ENCODE measurements at places on chromosomes 3 and 15. TPM values are rescaled to one million over a fixed set of nuclear protein-coding genes. Genes with fewer than 3 reads are reported as not detected.

The RTP1 gene
- not detected for total RNA-seq

GRCh38 chr3:140953028-140953960 lies 11.7 kb downstream of the SLC25A36 start:
- peak; percentile 45 for DNase-seq

- peak; percentile 63 for DNase-seq
Observed at GRCh38 chr3:187150599-187150998, 11.3 kb upstream of the RPL39L start.

DNA sequence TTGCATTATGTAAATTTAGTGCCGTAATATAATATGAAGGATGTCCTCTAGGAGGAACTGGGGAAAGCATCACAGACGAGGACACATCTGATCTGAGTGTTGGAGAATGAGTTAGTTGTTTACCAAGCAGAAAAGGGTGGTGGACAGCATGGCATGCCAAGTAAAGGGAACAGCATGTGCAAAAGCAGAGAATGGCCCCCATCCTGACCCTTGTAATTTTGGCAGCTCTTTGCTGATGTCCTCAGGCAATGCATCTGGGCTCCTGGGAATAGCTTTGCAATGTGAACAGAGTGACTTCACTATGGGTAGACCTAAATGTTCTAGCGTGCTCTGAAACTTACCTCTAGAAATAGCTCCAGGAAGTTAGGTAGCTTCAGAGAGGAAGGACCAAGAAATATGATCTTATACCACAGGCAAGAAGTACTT lies 263.3 kb downstream of the LPP start:
- no peak for DNase-seq

GRCh38 chr15:65204931-65205660 lies 6.2 kb downstream of the CILP start:
- DNase-seq: peak; percentile 51

DNA sequence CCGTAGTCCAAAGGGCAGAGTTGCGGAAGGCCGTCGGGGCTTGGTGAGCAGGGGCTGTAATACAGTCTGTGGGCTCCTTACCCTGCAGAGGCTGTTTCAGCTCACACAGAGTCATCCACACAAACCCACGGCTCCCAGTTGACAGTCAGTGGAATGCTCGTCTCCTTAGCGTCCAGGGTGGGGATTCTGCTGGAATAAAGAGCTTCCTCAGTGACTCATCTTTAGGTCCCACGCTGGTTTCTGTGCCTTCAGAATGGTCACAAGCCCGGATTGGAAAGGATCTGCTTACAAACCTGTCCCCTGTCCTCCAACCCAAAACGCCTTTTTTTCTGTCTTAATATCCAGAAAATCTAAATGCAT lies 201.3 kb upstream of the TPM1 start:
- DNase-seq: no peak

- DNase-seq: no peak
Observed at GRCh38 chr3:114494498-114494897, 200.7 kb downstream of the TIGIT start.

DNA sequence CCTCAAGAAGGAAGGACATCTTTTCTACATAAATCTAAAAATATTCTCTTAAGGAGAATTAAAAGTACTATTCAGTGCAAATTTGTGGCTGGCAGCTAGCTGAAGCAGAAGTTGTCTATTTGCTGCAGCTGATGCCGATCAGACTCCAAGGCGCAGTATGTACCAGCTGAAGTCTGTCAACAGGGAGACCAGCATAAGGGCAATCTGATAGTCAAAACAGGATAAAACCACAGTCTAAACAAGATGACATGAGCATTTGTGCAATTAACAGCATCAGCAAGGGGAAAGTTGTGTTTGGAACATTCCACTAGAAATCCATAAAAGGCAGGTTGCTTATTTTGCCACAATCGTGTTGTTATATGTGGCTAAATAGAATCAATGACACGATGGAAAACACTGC lies 198.2 kb upstream of the ROBO2 start:
- DNase-seq: no peak

- DNase-seq: no peak
Observed at GRCh38 chr3:76405196-76405595, 619.8 kb upstream of the ZNF717 start.

The CCR8 gene
- total RNA-seq: not detected

The C3orf52 gene
- 12.4 TPM for total RNA-seq

The CLSTN2 gene
- total RNA-seq: not detected

GRCh38 chr15:67783303-67783702 lies 42.0 kb upstream of the SKOR1 start:
- no peak for DNase-seq

The SEMA3G gene
- 0.40 TPM for total RNA-seq

- no peak for DNase-seq
Observed at GRCh38 chr3:164208048-164208447, 870.2 kb downstream of the SI start.

DNA sequence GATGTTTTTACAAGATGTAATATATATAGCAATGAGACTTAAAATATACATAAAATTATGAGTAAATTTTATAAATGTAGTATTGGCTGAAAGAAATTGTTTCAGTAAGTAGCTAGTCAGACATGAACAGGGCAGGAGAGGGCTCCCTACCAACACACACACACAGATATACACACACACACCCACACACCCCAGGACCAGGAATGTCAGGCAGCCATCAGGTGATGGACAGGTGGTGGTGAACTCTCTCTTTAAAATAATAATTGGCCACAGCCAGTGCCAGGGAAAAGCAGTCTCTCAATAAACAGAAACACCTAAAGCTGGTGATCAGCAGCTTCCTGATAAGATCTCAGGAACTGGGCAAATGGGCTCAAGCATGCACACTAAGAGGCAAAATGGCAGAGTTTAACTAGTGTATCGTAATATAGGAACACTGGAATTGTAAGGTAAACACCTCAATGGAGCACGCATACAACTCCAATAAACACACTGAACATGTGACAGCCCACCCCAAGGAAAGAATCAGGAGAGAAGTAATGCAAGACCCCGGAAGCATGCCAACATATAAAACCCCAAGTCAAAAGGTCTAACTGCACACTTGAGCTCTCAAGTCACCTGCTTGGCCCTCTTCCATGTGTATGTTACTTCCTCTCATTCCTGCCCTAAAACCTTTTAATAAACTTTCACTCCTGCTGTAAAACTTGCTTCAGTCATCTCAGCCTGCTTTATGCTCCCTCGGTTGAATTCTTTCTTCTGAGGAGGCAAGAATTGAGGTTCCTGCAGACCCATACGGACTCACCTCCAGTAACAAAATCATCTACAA lies 1034.1 kb upstream of the SEMA6D start:
- no peak for DNase-seq

DNA sequence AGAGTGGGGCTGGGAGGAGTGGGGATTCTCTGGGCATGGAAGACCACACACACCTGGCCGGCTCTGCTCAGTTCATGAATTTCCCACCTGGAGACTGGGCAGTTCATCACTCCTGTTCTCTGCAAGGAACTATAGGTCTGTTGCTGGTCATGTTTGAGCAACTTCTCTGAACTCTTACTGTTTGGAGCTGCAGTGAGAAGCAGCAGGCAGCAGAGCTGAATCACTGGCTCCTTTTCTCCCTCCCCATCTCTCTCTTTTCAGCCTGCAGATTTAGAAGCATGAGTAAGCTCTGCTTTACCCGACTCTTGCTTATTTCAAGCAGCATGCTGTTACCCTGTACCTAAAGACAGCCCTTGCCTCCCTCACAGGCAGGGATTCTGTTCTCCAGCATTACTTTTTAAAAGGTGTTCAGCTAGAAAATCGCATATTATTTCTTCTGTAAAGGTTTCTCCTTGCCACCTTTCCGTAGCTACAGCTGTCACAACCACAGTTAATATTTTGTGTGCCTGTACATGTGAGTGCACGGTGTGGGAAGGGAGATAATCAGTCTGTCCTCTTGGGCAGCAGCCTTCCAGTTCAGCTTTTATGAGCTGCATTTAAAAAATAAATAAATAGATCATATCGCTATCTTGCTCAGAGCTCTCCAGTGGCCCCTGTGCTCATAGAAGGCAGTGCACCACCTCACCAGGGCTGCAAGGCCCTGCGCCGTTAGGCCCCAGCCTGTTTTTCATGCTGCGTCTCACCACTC lies 131.6 kb downstream of the CHCHD6 start:
- DNase-seq: no peak

The GOLGA8S gene
- not detected for total RNA-seq

The ACKR2 gene
- total RNA-seq: not detected

The EFCC1 gene
- 0.40 TPM for total RNA-seq

- DNase-seq: peak; percentile 70
Observed at GRCh38 chr3:151918253-151919029, 45.0 kb downstream of the SUCNR1 start.
